NCI-H345 (cell line): ENCODE measurements at places on chromosomes 4 and X.
A peak's percentile ranks its signal among the peaks of the same experiment; 100 is the strongest.

DNA sequence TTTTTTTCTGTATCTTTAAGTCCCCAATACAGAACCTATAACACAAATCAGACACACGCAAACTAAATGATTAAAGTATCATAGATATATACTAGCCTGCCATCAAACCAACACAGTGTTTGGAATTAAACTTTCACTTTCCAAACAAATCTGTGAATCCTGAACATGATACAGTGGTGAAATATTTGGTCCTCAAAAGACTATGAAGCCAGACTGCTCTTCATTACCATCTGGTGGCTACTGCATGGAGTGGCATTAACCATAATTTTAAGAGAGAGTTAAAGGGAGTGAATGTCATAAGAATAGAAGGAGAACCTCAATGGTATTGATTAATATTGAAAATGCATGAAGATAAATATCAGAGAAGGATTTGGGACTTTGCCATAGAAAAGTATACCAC is 9.2 kb upstream of the GABRA4 start:
- no peak for DNase-seq

- DNase-seq = no peak
These were observed 790.0 kb downstream of the PCDH18 start for GRCh38 chr4:136742333-136742732.

- no peak for DNase-seq
These were observed 131.9 kb upstream of the USP9X start for GRCh38 chrX:40953369-40953768.

GRCh38 chr4:15457406-15458201 is 12.1 kb upstream of the CC2D2A start:
- peak; percentile 26 for DNase-seq

- no peak for DNase-seq
These were observed 1408.0 kb downstream of the RAPGEF2 start for GRCh38 chr4:160510928-160511327.

GRCh38 chr4:181468451-181468850 is 774.8 kb upstream of the TENM3 start:
- no peak for DNase-seq
